ENCODE measurements at places on chromosomes 13 and 19.

DNA sequence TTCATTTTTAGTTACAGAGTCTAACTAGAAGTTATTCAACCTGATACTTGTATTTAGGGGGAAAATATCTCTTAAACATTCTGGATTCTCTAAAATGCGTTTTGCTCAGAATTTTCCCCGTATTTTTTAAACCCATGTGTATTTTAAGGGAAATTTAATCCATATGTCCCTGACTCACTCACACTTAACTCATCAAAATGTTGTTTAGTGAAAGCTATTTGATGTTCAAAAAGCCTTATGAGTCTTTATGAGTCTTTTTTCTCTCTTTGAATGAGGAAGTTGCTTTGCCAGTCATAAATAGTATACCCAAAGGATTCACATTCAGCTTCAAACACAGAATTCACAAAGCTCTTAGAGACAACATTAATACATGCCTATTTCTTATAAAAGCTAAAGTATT lies 16.4 kb downstream of the MAB21L1 start:
- no peak for DNase-seq

DNA sequence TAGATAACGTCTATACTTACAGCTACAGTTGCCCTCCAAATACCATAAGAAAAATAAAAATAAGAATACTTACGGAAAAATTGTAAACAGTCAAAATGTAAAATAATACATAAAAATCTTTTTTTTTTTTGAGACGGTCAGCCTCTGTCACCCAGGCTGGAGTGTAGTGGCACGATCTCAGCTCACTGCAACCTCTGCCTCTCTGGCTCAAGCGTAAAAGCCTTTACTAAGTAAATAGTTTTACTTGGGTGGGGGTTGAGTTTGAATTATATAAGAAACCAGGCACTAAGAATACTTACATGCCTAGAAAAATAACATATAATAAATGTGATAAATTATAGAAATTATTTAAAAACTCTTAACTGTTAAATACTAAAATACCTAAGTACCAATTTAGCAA lies 1413.0 kb upstream of the PRR20A start:
- DNase-seq: no peak

DNA sequence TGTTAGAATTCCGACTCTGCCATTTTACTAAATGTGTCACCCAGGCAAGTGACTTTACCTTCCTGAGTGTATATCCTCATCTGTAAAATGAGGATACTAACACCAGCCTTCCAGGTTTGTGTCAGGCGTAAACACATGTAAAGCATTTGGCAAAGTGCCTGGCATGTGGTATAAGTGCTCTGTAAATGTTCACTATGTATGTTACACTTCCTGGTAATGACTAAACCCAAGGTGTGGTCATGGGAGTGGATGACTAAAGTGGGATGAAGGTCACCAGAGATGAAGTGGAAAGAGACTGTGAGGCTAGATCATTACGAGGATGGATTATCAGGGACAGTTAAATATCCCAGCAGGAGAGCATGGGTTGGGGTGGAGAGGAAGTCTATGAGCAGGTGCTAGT lies 25.6 kb downstream of the DEDD2 start:
- DNase-seq: no peak

DNA sequence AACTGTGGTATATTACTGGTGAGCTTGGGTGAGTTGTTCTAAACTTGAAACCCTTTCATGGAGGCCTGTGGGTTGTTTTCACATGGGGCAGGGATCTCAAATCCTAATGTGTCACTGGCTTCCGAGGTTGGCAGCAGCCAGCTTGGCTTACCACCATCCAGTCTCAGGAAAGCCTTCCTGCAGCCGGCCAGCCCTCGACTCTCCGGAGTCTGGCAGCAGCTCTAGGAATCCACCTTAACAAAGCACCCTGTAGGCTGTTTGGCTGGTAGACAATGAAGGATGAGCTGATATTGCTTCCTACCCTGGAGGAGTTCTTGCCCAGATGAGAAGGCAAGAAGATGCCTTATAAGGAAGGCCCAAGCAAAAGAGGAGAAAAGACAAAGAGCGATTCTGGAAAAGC lies 188.3 kb downstream of the KLF12 start:
- DNase-seq: no peak

- DNase-seq: no peak
These were observed 89.5 kb downstream of the ARHGEF7 start for GRCh38 chr13:111204438-111205177.

DNA sequence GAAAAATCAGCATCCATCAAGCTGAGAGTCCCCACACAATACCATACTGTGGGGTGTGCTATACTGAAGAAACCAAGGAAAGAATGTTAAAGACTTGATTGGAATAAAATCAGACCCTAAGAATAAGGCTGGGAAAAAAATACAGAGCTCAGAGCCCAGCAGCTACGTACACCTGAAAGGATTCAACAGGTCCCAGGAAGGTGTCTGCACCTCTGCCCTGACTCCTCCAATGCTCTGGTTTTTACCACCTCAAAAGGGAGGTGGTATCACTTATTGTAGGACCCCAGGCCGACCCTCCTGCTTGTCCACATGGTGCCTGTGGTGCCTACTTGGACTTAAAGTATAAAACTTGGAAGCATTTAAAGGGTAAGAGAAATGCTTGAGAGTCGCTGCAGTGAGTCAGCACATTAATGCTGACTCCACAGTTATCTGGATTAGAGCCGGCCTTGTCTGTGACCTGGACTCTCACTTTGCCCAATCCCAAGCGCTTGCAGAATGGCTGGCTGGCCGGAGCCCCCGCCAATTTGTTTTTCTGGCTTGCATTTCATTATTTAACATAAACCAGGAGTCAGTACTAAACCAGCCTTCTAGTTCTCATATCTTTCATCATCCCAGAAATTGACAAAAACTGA lies 110.1 kb downstream of the FGF14 start:
- DNase-seq: no peak

GRCh38 chr19:44635581-44636438 lies 7.9 kb upstream of the PVR start:
- no peak for DNase-seq

DNA sequence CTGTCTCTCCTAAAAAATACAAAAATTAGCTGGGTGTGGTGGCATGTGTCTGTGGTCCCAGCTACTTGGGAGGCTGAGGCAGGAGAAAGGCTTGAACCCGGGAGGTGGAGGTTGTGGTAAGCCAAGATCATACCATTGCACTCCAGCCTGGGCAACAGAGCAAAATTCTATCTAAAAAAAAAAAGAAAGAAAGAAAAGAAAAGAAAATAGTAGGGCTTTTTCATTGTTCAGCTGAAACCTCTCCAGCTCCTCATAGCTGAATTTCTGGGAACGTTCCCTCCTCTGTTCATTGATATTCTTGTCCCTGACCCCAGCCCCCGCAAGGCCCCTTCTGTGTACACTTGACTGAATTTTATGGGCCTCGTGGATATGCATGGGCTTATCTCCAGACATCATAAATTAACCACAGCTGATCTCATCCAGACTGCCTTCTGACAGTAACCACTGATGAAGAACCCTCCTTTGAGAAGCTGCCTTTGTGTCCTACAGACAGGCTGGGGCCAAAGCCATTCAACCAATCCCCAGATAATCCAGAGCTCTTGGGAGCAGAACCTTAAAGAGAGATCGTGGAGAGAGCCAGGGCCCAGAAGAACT lies at the start of gene ELSPBP1:
Gene ELSPBP1 (plus strand): TSS at position 424 of the 594 bp plus-strand sequence. CDS start 14,036 bp downstream, outside the sequence.
- DNase-seq: no peak

DNA sequence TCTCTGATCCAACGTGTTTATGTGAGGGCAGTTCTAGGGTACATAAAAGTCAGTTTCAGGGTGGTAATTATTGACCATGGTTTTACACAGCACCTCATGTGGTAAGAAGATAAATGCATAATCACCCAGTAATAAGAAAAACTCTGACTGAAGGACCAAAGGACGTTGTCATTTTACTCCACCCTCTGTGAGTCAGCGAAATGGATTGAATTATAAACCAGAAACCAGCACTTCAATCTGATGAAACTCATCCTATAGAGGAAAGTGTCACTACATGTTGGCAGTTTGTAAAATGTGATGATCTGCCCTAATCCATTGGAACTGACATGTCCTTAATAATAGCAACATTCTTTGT lies 406.8 kb downstream of the KLF5 start:
- no peak for DNase-seq

GRCh38 chr19:49557641-49558325 lies 22.6 kb downstream of the NOSIP start:
- no peak for DNase-seq

DNA sequence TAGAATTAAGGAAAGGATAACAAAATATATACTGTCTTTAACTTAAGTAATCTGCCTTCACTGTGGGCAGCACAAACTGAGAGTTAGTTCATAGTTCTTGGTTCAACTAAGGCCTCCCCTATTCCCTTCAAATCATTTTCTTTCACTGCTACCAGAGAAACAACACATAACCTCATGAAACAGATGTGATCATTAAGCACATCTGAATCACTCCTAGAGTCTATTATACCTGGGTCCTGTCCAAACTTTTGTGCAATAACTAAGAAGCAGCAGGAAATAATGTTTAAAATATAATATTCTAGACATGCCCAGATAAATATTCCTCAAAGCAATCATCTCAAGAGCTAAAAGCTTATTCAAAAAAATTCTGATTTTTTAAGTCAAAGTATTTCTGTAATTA lies 62.9 kb downstream of the ZC3H13 start:
- no peak for DNase-seq

DNA sequence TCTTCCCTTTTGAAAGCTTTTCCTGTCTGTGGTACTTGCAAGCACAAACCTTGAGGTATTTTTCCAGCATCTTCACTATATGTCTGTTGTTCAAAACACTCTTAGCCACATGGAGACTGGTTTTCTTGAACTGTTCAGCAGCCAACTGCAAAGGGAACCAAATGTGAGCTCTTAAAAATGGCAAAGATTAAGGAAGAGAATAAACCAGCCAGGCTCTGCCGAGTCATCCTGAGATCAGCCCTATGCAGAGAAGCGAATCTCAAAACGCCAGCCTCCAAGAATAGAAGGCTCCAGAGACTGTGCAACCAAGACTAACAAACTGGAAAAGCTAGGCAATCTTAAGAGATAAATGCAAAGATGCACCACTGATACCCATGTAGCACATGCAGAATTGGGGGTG lies 20.7 kb downstream of the AKAP8 start:
- DNase-seq: no peak

GRCh38 chr19:49014123-49014869 lies 2.6 kb downstream of the LHB start:
- DNase-seq: no peak

DNA sequence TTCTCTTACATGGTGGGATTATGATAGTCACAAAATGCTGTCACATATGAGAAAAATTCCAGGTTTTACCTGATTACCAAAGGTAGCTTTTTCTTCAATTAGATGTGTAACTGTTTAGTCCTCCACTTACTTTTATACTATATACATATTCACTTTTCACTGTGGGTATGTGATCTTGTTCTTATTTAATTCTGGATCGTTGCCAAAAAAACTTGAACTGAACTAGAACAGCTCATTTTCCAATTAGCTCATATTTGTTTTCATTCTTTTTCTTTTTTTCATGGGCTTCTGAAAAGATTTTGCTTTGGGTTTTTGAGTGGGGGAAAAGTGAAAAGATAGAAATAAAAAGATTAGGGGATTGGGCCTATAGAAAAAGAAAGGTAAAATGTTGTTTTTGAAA lies 291.9 kb downstream of the NDFIP2 start:
- no peak for DNase-seq

GRCh38 chr13:102466610-102467190 lies 64.9 kb upstream of the FGF14 start:
- DNase-seq: no peak

GRCh38 chr19:48689449-48689848 lies 6.3 kb upstream of the FUT2 start:
- DNase-seq: no peak

DNA sequence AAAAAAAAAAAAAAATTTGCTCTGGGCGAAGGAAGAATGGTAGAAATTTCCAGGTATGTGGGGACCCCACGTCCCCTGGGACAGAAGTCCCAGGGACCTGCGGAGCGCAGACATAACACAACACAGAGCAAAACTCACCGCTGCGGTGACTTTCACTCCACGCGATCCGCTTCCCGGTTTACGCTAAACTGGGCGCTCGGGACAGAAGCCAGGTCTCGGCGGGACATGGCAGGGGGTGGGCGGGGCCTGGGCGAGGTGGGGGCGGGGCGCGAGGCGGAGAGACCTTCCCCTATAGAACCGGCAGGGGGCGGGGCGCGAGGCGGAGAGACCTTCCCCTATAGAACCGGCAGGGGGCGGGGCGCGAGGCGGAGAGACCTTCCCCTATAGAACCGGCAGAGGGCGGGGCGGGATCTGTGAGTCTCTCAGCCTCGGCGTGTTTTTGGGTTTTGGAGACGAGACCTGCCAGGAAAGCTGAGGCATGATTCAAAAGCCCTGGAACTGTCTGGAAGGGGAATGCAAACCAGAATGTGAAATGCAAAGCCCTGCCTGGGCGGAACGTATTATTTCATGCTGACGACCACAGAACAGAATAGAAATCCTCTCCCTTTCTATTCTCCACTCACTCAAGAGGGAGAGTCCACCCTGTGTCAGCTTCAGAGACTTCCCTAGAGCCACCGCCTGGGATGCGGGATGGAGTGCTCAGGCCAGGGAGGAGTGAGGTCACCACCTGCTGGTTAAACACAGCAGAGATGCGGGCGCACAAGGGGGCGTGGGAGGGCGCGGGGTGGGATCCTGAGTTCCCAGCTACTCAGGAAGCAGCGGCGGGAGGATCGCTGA lies 20.2 kb upstream of the ERVV-1 start:
- DNase-seq: peak; percentile 30

- no peak for DNase-seq
These were observed 14.7 kb downstream of the GARRE1 start for GRCh38 chr19:34269081-34269480.

GRCh38 chr13:31069808-31070534 lies 91.7 kb downstream of the HSPH1 start:
- DNase-seq: no peak

- no peak for DNase-seq
These were observed 499.1 kb downstream of the LIG4 start for GRCh38 chr13:107716241-107716640.

DNA sequence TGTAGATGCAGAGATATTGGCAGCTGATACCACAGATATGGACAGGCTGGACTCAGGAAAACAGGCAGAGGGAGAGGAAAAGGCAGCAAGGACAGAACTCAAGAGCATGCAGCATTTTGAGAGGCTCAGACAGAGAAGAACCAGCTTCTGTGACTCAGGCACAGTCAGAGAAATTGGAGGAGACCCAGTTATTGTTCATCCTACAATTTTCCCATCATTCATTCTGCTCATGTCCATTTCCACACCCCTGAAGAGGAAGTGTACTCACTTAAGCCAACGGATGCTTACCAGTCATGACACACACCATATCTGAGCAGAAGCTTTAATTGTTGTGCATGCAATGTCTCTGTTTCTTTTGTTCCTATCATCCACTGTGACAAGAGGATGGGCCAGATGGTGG lies 359.8 kb upstream of the HTR2A start:
- DNase-seq: no peak

DNA sequence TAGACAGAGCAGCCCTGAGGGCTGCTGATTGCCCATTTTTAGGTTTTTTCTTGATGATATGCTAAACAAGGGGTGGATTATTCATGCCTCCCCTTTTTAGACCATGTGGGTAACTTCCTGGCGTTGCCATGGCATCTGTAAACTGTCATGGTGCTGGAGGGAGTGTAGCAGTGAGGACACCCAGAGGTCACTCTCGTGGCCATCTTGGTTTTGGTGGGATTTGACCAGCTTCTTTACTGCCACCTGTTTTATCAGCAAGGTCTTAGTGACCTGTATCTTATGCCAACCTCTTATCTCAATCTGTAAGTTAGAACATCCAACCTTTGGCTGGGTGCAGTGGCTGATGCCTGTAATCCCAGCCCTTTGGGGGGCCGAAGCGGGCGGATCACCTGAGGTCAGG lies 148.0 kb downstream of the PTPRS start:
- DNase-seq: no peak

Data from DMS 273 treated with DMSO at 0.1 percent for 48 hours (cell line).